Activated CD4-positive, alpha-beta T cell treated with anti-CD3 and anti-CD28 coated beads for 1 hour (primary cell): ENCODE measurements at places on chromosomes 13 and 19.

DNA sequence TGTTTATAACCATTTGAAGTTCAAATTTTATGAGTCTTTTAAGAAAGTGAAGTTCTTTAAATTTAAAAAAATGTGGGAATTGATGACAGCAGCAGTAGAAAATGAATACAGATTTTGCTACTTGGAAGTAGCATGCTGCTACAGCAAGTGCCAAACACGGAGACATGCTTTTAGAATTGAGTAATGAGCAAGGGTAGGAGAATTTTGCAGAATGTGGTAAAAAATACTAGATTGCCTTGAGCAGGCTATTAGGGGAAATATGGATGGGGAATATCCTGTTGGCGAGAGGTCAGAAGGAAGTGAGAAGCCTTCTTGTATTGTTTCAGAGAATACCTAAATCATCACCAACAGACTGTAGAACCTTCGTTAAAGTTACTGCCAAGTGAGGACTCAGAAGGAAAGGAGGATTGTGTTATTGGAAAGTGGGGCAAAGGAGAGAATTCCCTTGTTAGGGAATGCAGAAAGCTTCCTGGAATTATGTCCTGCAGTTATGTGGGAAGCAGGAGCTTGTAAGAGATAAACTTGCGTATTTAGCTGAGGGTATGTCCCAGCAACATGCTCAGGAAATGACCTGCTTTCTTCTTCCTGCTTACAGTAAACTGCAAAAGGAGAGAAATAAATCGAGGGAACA lies 32.4 kb upstream of the OXGR1 start:
- DNase-seq: no peak

- no peak for DNase-seq
These were observed 64.3 kb upstream of the C13orf46 start for GRCh38 chr13:114038211-114038613.

- no peak for DNase-seq
These were observed 35.2 kb upstream of the WDFY2 start for GRCh38 chr13:51549050-51549449.

DNA sequence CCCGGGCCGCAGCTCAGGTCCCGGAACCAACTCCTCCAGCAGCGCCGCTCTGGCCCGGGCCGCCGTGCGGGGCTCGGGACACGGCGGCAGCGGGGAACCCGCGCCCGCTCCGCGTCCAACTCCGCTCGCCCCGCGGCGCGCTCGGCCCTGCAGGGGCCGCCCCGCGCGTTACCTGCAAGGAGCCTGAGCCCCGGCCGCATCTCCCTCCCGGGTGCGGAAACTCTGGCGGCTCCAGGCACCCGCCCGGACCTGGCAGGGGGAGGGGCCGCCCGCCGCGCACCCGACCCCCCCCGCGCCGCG lies at the start of gene TMTC4:
TMTC4 (minus strand) TSS at position 224 of the 300 bp plus-strand sequence. CDS start 4,433 bp downstream, outside the sequence.
- no peak for DNase-seq

- no peak for DNase-seq
These were observed 7.9 kb upstream of the JUNB start for GRCh38 chr19:12783291-12783848.
